NCI-H2081 (cell line): ENCODE measurements at places on chromosomes 5 and 9.

DNA sequence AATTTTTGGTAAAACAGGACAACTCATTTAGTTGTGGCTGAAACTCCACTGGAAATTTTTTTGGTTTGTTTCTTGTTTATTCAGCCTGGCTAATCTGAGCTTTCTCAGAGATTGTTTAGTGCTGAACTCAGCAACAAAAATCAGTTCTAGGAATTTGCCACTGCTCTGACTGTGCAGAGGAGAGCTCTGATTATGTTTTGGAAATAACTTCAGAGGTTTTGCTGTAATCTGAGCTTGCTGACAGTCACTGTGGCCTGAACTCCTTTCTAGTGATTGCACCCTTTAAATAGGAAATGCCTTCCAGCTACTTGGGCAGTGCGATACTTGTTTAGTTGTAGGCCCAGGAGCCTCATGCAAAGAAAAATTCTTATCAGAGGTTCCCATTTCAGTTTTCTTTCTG lies 60.2 kb downstream of the OSTF1 start:
- DNase-seq: no peak

DNA sequence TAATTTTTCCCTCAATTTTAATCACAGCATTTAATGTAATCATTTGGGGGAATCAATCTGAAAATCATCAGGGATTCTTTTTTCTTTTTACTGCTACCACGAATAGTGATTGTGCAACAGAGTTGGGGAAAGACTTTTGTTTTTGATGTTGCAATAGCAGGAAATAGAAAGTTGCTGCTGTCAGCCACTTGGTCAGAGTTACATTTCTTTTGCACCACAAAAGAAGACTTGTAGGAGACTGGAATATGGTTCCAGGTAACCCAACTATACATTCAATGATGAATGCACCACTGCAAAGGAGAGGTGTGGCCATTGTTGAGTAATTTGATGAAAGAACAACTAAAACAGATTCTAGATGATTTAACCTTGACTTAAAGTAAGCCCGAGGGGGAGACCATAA lies 46.3 kb upstream of the PALM2AKAP2 start:
- DNase-seq: no peak

GRCh38 chr9:130498918-130499698 lies 54.3 kb downstream of the ASS1 start:
- no peak for DNase-seq

- DNase-seq: no peak
These were observed 3.0 kb downstream of the NADK2 start for GRCh38 chr5:36238502-36239295.

DNA sequence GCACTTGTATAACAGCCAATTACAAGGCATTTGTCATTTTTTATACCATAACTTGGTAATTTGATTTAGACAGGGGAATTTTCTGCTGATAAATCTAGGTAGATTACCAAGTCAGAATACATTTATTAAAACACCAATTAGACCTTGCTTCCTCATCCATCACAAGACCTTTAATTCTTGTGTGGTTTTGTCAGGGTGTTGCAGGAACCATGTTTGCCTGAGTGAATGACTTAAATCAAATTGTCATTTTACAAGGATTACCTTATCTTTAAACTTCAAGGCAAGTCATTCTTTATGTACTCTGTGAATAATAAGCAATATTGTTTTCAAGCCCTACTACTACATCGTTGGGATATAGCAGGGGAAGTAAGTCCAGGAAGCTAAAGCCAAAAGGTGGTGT lies 257.7 kb downstream of the KCTD16 start:
- DNase-seq: no peak

DNA sequence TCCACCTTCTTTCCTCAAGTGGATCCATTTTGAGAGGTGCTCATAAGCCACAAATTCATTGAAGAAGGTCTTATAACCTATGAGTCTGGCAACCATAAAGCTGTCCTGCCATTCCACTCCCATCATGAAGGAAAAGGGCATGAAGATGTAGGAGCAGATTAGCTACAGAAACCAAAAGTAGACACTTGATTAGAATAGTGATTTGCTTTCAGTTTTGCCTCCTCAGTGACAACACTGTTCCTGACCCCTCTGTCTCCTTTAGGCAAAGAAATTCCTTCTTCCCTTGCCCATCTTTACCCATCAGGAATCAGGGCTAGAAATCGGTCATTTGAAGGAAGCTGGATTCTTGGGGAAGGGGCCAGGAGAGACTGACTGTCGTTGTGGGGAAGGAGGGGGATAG lies 55.2 kb downstream of the SLC28A3 start:
- no peak for DNase-seq

- DNase-seq: no peak
These were observed 42.4 kb downstream of the PDE6A start for GRCh38 chr5:149902177-149902576.

GRCh38 chr5:54234304-54234933 lies 76.0 kb downstream of the ARL15 start:
- DNase-seq: no peak

DNA sequence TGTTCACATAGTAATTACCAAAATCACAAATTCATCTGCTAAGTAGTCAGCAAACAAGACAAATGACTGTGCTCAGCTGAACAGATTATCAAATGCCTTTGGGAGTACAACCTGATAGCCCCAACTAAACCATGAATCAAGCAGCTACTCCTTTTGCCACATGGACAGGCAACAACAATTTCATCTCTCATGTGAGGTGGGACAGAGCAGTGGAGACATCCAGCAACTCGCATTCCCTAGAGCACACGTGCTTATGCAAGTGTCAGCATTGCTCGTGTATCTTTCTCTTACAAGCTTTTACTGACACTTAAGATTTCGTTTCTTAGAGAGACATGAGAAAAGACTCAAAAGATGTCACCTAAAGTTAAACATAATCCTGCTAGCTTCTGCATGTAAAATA lies 42.7 kb upstream of the PPP2R2B start:
- DNase-seq: no peak

DNA sequence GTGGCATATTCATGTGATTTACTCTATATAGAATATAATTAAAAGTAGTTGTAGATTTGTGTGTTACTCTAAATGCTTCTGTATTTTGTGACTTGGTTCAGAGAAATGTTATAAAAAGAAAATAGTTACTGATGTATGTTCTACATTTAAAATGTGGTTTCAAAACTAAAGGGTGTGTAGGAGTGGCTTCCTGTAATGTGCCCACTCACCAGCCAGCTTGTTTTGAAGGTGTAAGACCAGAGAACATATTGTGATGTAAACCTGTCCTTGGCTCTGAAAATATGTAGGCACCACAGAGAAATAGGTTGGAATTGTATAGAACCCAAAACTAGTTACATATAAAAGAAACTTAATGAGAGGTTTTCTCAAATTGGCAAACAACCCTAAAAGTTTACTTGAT lies 51.2 kb upstream of the ARRDC3 start:
- DNase-seq: no peak

GRCh38 chr5:68534131-68534940 lies 318.8 kb downstream of the PIK3R1 start:
- peak; percentile 77 for DNase-seq

GRCh38 chr9:112119225-112120029 lies 55.7 kb downstream of the SUSD1 start:
- DNase-seq: no peak

GRCh38 chr5:147509710-147510651 lies at the start of gene DPYSL3:
TSS of gene DPYSL3 (minus strand) at chr5:147510068. CDS start at chr5:147509858, 210 bp downstream.
- DNase-seq: peak; percentile 78

DNA sequence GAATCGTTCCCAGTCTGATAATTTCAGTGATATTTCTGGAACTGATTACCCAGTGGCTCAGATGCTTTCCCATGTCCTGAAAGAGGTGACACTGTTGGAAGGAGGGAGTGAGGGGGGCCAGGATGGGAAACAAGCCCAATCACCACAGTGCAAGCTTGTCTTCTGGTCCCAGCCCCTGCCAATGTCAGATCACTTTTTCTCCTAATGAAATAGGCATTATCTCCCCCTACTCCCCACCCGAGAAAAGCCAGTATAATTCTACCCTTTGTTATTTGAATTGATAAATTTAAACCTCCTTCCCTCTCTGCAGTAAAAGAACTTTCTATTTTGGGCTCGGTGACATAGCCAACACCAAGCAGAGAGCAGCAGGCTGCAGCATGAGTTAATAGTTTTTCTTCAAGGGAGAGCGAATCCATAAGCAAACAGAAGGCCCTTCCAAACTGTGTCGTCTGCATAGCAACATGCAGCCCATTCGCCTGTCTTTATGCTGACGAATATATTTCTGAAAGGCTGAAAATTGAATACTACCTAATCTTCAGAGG lies 14.6 kb upstream of the PPP2CA start:
- peak; percentile 78 for DNase-seq

DNA sequence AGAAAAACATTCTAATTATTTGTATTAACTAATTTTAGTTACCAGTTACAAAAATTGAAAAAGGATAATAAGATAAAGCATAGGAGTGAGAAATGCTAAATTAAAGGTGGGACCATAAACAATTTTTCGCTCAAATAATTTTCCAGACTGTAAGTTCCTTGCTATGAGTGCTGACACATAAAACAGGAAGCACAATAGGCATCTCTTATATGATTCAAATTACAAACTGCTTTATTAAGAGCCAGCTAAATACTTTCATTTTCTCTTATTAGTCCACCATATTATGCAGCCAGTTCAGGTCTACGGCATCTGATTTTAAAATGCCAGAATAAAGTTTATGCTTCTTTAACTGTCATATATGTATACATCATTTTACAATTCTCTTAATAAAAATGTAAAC lies 4.4 kb downstream of the RC3H2 start:
- DNase-seq: no peak

- DNase-seq: peak; percentile 32
These were observed 46.0 kb downstream of the CRB2 start for GRCh38 chr9:123401879-123402513.

- DNase-seq: no peak
These were observed 268.2 kb downstream of the MAST4 start for GRCh38 chr5:66864240-66864884.

- no peak for DNase-seq
These were observed 38.9 kb upstream of the TNFSF8 start for GRCh38 chr9:114969269-114969668.

DNA sequence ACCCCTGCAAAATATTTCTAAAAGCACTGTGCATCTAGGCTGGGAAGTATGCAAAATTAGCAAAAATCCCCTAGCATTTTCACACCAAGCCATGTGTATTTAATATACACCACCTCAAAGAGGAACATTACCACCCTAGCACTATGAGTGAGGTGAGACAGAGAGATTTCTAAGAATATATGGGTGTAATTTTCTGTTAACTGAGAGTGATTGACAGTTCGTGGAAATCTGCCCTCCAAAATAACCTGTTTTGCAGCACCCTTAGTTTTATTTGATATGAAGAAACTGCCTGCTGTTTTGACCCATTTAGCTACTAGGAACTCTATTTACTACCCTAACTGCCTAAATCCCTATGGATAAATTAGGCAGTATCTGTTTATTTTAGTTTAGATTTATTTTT lies 64.2 kb upstream of the CDKN2B start:
- no peak for DNase-seq

- DNase-seq: no peak
These were observed 548.6 kb upstream of the TLE4 start for GRCh38 chr9:79023134-79023580.

DNA sequence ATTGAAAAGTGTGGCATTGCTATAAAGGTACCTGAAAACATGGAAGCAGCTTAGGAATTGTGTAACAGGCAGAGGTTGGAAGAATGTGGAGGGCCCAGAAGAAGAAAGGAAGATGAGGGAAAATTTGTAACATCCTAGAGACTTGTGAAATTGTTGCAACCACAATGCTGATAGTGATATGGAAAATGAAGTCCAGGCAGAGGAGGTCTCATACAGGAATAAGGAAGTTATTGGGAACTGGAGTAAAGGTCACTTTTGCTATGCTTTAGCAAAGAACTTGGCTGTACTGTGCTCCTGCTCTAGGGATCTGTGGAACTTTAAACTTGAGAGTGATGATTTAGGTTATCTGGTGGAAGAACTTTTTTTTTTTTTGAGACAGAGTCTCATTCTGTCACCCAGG lies 43.5 kb downstream of the PTPDC1 start:
- DNase-seq: no peak

DNA sequence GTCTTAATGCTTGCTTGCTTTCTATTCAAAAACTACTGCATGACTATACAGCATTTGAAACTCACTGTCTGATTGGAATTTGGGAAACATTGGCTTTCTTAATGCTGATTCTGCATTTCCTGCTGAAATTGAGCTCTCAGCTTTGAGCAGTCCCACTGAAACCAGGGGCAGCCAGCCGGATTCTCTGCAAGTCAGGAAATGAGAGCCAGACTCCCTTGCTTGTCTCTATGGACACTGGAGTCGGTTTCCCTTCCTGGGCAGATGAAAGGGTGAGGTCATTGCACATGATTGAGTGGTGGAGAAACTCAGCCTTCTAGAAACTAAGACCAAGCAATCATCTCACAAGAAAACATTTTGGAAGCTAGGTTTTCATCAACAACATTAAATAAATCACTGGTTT lies 119.7 kb upstream of the SPATA31C2 start:
- DNase-seq: no peak

- no peak for DNase-seq
These were observed 74.3 kb downstream of the CACNA1B start for GRCh38 chr9:137951597-137952490.

GRCh38 chr9:33752130-33752637 lies 43.2 kb upstream of the PRSS3 start:
- no peak for DNase-seq

- DNase-seq: no peak
These were observed 39.2 kb downstream of the HK3 start for GRCh38 chr5:176859916-176860315.

GRCh38 chr9:96883922-96884321 lies 29.6 kb upstream of the ZNF782 start:
- DNase-seq: no peak

DNA sequence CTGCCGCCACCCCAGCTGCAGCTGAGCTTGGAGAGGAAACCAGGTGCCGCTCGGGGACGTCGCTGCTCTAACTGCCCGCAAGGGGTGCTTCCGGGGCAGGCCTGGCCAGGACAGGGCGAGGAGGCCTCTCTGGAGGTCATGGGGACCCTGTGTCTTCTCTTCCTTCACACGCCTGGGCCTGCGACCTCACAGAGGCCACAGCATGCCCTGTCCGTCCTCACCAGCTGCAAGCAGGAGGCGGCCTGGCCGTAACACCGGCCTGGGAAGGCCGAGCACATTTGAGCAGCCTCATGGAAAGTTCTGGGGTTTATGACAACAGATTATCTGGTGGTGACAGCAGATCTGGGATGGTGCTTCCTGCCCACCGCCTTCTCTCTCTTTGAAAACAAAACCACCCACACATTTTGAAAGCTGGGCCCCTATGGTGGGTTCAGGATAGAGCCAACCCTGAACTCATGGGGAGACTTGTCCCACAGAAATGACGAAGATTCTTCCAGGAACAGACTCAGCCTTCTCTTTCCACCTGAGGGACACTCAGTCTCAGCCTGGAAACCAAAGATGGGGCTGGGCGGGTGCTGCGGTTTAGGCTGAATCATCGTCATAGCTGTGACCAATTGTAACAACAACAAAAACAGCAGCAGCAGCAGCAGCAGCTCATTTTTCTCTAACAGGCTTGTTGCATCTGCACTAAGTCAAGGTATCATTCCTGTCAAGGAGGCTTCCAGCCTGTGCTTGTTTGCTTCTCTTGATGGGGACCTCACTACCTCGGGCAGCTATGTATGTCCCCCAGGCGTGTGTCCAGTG lies 99.6 kb upstream of the RAPGEF1 start:
- DNase-seq: no peak

- peak; percentile 7 for DNase-seq
These were observed 176.6 kb upstream of the SH3GL2 start for GRCh38 chr9:17402309-17402708.
